Epithelial cell of alveolus of lung (primary cell): ENCODE measurements at places on chromosomes 2 and 18. TPM values are rescaled to one million over a fixed set of nuclear protein-coding genes. Genes with fewer than 3 reads are reported as not detected.

The OR6B2 gene
- total RNA-seq, result not detected in 2 replicates

The CABYR gene
- total RNA-seq, result 0.88 and 6.9 TPM in 2 replicates

The PKP4 gene
- 9.3 and 15.3 TPM in 2 replicates for total RNA-seq

The ANKRD62 gene
- not detected in 2 replicates for total RNA-seq

The HRH4 gene
- not detected in 2 replicates for total RNA-seq

The AOX1 gene
- total RNA-seq, result 9.8 and 23.7 TPM in 2 replicates

The RAPGEF4 gene
- 0.13 and 2.1 TPM in 2 replicates for total RNA-seq

The MAP3K19 gene
- total RNA-seq, result not detected in 2 replicates

The RNF138 gene
- total RNA-seq, result 14.0 and 29.9 TPM in 2 replicates

The GAREM1 gene
- 5.7 and 6.2 TPM in 2 replicates for total RNA-seq

The PDE11A gene
- 0.13 TPM in 1 of 2 replicates, not detected in the other for total RNA-seq

The CAMKMT gene
- total RNA-seq, result 1.4 and 2.7 TPM in 2 replicates

The TTR gene
- total RNA-seq, result not detected in 2 replicates

The LAMA3 gene
- total RNA-seq, result 2.6 and 18.1 TPM in 2 replicates

The ABCB11 gene
- not detected in 2 replicates for total RNA-seq

The ANO7 gene
- 1.4 and 1.6 TPM in 2 replicates for total RNA-seq

The FLACC1 gene
- total RNA-seq, result 0.32 TPM in 1 of 2 replicates, not detected in the other
